Activated CD8-positive, alpha-beta memory T cell treated with anti-CD3 and anti-CD28 coated beads for 1 hour (primary cell): ENCODE measurements at places on chromosomes 7 and 10.

DNA sequence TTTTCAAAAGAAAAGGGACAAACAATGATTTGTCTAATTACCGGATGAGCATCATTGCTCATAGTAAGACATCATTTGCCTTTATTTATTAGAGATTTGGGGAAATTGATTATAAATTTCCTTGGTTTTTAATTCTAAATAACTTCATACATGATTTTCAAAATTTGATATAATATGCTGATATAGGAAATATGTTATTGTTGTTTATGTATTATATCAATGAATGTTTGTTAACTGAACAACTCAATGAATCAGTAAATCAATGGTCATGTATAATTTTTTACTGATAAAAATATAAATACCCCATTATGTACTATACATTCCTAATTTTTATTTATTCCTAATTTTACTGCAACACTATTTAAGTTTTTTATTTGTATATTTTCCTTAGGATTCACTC is 257.3 kb downstream of the TSPAN12 start:
- no peak for DNase-seq

- no peak for DNase-seq
Observed at GRCh38 chr7:52944921-52945320, 90.5 kb upstream of the POM121L12 start.

DNA sequence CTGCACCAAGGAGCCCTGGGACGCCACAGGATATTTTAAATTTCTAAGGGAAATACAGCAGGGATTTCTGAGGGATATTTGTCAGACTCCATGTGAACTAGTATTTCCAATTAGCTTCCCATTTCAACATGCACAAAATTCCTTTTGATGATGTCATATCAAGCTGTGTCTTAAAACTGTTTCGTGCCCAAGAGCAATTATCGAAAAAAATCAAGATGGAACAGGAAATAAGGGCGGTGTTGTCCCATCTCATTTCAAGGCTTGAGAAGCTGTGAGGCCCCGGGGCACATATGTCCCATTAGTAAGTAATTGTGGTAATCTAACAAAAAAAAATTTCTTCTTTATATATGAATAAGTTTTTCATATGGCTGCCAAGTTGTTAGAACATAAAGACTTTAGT is 47.4 kb downstream of the PPP1R17 start:
- DNase-seq, result no peak

DNA sequence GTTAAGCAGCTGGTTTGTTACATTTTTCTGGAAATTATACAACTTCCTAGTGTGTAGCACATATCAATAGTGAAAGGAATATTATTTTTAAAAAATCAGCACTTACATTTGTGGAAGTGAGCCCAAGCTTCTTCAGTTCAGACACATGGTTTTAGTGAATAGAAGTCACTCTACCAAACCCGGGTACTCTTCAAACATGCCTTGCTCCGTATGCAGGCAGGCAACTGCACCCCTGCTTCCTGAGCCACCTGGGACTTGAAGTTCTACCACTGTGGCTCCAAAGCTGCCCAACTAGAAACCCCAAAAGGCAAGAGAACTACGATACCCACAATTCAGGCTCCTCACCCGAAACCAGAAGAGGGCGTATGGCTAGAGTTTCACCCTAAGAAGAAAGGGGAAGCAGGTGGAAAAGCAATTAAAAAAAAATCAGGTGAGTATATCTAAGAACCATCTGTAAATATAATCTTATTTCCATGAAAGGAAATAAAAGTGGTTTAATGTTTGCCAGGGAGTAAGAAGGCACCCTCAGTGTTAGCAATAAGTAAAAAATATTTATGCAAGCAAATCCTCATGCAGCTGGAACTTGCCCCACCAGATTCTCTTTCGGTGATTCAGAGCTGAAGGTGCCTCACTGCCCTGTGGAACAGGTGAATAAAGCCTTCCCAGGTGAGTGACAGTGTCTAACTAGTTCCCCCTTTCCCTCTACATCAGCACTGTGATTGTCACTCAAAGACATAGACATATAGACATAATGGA is at the start of gene MACC1:
MACC1 (minus strand) TSS at position 192 of the 756 bp plus-strand sequence. CDS start 55,522 bp downstream, outside the sequence.
- DNase-seq, result no peak

DNA sequence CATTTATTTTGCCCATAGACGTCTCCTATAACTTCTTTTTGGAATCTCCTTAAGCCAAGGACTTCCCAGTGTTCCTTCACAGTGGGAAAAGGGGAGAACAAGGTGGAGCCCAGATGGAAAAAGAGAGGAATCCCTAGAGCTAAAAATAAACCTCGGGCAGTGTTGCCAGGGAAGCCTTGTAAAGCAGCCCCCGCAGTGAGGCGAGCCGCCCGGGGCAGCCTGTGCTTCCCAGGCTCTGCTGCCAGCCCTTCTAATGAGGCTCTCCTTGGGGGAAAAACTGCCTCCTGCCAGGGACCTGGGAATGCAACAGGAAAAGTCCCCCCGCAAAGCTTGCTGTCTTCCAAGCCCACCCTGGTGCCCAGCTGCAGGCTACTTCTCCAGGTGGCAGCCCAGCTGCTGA is 71.7 kb downstream of the SH3PXD2A start:
- DNase-seq, result no peak

DNA sequence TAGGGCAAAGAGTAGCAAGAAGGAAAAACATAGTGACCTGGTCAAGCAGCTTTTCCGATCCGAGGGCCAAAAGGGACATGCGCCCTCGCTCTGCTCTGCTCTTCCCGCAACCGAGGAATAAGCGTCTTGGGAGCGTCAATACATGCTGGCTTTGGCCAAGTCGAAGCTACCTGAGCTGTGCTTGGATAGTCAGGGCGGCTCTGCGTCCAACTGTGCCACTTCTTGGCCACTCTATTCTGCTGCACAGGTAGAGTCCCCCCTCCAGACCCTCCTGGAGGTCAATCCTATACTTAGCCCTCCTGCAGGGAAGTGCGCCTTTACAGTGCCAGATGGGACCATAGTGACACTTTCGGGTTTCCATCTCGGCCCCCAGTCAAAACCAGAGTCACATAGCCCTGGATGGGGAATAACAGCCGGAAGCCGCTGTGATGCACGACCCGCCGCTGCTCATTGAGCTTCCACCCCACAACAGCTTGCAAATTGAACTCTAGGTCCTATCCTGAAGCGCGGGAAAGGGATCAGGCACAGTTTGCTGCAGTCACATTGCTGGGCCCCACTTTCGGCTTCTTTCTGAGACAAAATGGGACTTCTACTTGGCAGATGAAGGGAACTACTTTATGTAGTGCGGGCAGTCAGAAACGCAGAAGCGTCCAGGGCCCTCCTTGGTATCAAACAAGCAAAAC is 1.1 kb upstream of the HPSE2 start:
- no peak for DNase-seq

- DNase-seq, result peak; percentile 33
Observed at GRCh38 chr10:43689955-43690771, 41.5 kb upstream of the ZNF32 start.

- DNase-seq, result no peak
Observed at GRCh38 chr7:93862651-93863050, 27.9 kb downstream of the TFPI2 start.

DNA sequence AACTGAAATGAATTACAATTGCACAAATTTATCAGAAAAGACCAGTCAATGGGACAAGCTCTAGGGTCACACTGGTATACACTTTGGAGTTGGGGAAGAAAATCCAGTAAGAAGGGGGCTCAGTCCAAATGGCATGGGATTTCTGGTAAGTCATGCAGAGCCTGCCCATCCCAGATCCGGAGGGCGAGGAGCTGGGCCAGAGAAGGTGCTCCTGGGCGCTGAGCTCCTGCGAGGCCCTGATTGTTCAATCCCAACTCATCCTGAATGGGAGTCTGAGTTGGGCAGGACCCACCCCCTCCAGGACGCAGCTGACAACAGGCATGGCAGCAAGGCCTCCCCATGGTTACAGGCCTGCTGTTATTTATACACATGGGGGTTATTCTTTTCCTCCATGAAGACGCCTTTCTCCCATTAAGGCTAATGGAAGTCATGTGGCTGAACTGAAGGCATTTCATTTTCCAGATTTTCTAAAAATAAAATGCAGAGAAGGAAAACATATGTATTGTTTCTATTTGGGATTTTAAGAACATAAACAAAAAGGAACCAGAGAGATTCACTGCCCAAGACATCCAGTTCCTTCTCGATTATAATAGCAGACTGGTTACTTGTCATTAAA is 91.1 kb upstream of the ADAM12 start:
- no peak for DNase-seq

DNA sequence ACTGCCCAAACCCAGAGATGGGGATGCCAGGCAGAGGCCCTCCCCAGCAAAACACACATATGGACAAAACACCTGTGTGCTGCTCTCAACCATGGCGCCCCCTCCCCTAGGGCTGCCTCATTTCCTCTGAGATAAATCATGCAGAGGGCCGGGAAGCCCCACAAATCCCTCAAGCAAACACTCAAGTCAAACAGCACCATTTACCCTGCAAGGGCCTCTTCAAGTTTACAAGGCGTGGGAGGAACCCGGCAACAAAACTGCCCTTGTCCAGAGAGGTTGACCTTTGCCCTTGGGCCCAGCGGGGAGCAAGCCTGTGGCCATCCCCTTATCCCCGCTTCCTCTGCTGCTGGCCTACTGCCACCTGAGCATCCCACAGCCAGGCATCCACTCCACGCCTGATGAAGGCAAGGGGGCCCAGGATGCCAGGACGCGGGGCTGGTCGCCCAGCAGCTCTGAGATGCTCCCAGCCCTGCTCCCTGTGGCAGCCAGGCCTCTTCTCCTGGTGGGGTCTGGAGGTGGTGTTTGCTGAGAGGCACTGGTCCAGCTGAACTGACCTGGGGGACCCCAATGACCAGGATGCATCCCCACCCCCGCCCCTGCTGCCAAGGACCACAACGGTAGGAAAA is 77.4 kb downstream of the DLG5 start:
- no peak for DNase-seq

DNA sequence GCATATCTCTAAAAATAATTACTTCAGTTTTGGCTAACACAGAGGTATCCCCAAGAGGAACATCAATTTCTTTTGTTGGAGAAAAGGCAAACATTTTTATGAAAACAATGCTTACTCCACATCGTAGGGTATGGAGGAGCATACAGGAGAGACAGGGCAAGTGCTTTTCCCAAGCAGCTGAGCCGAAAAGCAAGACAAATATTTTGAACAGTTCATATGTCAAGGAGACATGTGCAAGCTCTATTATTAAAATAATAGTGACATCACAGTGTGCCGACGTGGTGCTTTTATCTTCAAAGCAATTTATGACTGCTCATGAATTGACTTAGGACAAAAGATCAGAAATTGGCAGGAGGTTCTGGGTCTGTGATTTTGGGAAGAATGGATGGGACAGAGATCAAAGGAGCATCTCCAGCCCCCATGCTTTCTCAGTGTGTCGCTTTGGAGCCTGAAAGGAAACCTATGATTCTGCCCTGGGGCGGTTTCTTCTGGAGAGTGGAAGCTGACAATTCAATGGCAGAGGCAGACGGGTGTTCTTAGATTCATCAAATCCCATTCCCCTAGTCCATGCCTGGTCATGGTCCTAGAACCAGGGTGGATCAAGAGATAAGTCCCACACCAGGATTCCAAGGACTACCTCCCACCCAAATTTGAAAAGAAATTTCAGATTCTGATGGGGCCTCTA is 97.1 kb downstream of the JCAD start:
- DNase-seq, result no peak

DNA sequence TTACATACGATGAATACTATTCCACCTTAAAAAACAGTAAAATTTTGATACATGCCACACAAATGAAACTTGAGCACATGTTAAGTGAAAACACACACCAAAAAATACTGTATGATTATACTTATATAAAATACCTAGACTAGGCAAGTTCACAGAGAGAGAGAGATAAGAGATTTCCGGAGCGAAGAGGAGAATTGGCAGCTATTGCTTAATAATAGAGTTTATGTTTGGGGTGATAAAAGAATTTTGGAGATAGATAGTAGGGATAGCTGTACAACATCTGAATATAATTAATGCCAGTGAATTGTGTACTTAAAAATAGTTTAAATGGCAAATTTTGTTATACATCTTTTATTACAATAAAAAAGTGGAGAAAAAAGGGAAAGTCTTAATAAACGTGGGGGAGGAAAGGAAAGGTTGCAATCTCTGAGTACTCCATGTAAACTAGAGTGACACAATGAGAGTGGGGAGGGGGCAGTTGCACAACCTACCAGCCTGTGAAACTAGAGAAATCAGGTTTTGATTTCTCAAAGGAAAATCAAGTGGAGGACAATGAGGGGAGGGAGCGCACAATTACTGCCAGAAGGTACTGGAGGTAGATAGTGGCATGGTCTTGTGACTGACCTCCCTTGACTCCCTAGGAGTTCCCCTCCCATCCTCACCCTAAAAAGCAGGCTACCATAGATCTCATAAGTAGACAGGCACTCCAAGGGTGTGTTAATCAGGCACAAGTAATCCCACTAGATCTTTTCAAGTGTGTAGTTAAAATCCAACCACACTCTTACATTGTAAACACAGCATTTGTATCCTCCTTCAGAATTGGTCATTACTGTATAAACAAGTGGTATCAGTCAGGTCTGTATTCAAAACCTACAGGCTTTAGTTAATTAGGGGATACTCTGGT is 31.6 kb upstream of the ANK3 start:
- DNase-seq, result no peak
